ENCODE measurements at places on chromosomes 5 and 9.
A peak's percentile ranks its signal among the peaks of the same experiment; 100 is the strongest.

- no peak for DNase-seq
Observed at GRCh38 chr9:72207278-72207677, 58.0 kb downstream of the GDA start.

GRCh38 chr5:138981131-138981530, 106.0 kb upstream of the LRRTM2 start:
- peak; percentile 52 for DNase-seq

GRCh38 chr9:90445391-90445790, 197.2 kb downstream of the DIRAS2 start:
- DNase-seq: no peak

GRCh38 chr9:10050016-10050415, 562.8 kb downstream of the PTPRD start:
- peak; percentile 14 for DNase-seq

GRCh38 chr5:148091991-148092964, 28.5 kb downstream of the SPINK5 start:
- no peak for DNase-seq

DNA sequence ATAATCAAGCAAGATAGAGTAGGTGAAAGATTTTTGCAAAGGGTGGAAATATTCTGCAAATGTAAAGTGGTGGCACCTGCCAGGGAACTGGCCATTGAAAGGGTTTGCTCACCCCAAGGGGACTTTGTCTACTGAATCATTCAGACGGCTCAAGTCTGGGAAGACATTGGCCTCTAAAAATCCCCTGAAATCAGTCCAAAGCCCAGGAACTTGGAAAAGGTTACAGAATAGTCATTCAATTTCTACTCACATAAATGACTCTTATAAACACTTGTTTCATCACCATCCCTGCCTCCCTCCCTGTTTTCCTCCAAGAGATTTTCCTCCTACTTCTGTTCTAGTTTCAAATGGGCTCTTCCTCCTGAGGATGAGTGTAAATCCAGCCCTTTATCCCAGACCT, 28.5 kb downstream of the ZNF366 start:
- DNase-seq: no peak

DNA sequence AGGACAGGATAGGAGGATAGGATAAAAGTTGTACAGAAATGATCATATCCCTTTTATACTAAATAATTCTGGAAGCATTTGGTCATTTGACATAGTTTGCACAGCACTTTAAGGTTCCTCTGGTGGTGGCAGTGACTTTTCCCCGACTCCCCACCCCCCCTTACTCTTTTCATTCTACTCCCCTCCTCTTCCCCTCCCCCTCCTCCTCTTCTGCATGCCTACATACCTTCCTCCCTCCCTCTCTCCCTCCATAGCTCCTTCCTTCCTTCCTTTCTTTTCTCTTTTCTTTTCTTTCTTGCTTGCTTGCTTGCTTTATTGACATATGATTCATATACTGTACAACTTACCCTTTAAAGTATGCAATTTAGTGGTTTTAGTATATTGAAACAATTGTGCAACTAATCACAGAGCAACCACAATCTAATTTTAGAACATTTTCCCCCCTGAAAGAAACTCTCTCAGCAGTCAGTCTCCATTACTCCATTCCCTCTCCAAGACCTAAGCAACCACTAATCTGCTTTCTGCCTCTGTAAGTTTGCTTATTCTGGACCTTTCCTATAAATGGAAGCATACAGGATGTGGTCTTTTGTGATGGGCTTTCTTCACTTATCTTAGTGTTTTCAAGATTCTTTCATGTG, 159.0 kb downstream of the HACD4 start:
- peak; percentile 94 for DNase-seq

DNA sequence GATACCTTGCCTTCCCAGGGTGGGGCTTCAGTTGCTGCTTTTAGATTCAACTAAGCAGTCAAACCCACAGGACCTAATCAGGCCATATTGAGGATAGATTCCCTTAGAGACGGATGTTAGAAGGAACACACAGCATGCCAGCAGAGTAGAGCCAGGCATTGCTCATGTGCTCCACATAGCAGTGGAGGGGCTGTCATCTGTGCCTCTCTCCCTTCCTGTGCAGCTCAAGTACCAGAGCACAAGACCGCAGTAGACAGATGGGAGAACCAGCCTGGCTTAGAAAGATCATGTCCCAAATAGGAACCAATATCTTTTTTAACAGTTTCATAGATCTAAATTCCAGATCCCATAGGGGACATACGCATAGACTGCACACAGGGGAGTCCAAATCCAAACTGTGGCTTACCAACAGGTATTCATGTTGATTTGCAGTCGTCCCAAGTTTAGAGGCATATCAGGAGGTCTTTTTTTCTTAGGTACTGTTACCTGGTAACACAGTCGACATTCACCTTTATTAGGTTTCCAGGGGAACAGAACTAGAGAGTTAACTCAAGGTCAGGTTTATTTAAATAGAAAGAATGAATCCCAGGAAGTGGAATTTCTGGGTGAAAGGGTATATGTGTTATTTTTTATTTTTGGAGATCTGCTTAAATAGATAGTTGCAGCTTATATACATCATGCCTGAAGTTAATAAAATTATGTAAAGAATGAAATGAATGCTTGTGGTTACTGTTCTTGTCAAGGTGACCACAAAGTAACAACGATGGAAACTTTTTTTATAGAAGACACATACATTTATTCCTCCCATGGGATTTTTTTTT, 43.5 kb upstream of the PCAT7 start:
- DNase-seq: peak; percentile 25

- no peak for DNase-seq
Observed at GRCh38 chr9:83956086-83956435, 24.0 kb downstream of the HNRNPK start.

DNA sequence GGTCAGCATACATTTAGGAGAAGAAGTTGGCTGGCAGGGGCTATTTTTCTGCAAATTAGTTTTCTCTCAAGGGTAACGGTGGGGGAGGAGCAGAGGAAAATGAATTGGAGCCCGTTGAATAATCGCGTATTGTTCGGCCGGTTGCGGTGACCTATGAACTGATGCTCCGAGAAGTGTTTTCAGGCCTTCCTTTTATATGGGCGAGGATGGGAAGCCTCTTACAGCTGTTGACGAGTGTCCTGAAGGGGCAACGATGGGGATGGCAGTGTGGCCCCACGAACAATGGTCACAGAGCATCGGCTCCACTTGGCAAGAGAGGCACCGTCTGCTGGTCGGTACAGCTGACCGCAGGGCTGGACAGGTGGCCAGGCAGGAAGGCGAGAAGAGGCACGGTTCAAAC, 400.7 kb downstream of the ZSWIM6 start:
- DNase-seq: no peak

DNA sequence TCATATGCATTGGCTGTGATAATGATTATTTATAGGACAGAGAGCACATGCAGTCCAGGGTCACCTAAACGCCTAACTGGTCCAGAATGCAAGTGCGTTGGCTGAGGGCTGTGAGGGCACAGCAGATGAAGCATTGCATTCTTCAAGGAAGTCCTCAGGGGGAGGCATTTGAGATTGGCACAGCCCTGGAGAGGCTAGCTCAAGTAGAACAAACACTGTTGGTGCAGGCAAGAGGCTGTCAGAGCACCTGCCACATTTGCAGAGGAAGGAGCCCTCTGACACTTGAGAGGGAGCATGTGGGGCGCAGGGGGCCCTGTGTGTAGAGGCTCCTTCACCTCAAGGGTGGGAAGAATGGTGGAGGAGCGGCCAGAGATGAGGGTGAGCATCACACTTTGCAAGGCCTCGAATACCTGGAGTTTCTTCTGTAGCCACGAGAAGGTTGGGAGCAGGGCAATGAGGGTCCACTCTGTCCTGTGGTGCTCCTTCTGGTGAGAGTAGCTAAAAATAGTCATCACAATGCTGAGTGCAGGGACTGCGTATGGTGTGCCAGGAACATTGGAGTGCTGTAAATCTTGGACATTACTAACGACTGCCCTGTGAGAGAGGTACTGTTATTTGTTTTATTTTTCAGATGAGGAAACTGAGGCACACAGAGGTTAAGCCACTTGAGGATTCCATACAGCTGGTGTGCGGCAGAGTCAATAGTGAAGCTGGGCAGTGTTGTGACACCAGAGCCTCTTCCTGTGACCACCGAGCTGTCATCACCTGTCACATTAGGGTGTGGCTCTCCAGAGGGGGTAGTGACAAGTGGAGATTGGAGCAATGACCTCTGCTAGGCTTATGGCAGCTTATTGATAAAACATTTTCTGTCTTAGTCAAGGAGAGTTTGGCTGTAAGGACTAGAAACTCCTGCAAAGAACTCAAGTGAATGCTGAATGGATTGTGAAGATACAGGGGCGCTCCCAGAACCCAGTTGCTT, 100.2 kb downstream of the PIP5K1B start:
- DNase-seq: no peak

- DNase-seq: peak; percentile 92
Observed at GRCh38 chr5:139745800-139746690, 49.6 kb upstream of the PSD2 start.

All from choroid plexus epithelial cell (primary cell).